ENCODE measurements at places on chromosomes 5 and 9. TPM values are rescaled to one million over a fixed set of nuclear protein-coding genes. Genes with fewer than 3 reads are reported as not detected.

DNA sequence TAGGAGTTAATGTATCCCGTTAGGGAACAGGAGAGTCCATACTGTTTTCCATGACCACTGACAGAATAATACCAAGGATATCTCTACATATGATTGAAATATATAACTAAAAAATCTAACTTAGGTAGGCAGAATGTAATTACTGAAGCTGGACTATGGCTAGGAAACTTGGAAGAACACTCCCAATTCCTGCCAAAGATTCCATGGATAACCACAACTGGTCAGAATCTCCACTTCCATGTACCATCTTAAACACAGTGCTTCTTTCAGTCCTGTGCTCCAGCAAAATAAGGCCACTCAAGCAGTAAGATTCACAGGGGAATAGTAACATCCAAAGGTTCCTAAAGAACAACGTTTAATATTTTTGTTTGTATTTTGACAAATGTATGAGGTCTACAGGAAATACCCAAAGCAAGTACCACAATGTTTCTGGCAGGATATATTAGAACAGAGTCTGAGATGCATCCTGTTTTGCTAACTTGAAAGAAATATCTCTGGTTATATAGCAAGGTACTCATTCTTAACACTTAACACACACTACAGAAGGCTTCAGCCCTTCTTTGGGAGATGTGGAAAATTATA is 295.0 kb downstream of the ADAMTS6 start:
- H3K27ac ChIP-seq: no peak overlapping the region
- H3K4me3 ChIP-seq: no peak overlapping the region
- no peak for DNase-seq
- peaks cover 14% of the 10 kb centered on the region for H3K4me1 ChIP-seq
- peaks cover 12% of the 10 kb centered on the region for H3K27me3 ChIP-seq

- no peak for DNase-seq
- no peaks in the 10 kb centered on the region for H3K4me1 ChIP-seq
- no peak overlapping the region for H3K4me3 ChIP-seq
- H3K27ac ChIP-seq: no peak overlapping the region
- peaks cover 2% of the 10 kb centered on the region for H3K36me3 ChIP-seq
Measured at GRCh38 chr9:117205806-117206205, 209.1 kb downstream of the ASTN2 start.

DNA sequence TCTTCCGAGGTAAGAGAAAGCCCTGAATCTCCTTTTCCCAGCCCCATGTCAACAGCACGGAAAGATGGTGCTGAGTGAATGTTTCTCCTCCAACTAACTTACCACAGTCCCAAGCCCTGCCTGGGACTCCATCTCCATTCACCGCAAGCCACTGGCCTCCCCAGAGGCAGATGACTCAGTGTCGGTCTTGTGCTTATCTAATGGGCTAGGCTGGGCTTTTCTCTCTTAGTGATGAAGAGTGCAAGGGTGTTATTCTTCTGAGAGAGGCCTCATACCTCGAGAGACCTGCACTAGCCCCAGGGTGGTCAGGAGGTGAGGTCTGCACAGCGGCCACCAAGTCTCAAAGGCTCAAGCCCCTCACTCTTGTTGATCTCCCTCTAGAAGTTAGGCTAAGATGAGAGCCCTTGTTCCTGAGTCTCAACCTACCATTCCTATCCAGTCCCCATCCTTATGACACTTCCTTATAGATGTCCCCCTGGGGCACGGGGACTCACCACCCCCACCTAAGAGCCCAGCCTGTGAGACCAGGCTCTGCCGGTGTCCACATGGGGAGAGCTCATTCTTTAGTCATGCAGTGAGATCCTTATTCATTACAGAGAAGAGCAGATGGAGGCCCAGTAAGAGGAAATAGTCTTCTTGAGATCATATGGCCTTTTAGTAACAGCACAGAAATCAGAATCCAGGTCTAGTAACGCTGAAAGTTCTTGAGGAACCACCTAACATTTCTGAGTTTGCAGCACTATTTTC is 127.0 kb downstream of the SAXO1 start:
- H3K27me3 ChIP-seq: no peaks in the 10 kb centered on the region
- no peak overlapping the region for H3K27ac ChIP-seq
- H3K36me3 ChIP-seq: no peaks in the 10 kb centered on the region
- no peak for DNase-seq
- no peak overlapping the region for H3K4me3 ChIP-seq
- H3K4me1 ChIP-seq: no peaks in the 10 kb centered on the region

GRCh38 chr9:122124048-122124447 is 30.9 kb upstream of the TTLL11 start:
- H3K27me3 ChIP-seq: peaks cover 22% of the 10 kb centered on the region
- H3K4me1 ChIP-seq: peaks cover 11% of the 10 kb centered on the region
- no peak for DNase-seq
- H3K27ac ChIP-seq: no peak overlapping the region
- H3K4me3 ChIP-seq: no peak overlapping the region
- H3K36me3 ChIP-seq: no peaks in the 10 kb centered on the region

- H3K27me3 ChIP-seq: no peaks in the 10 kb centered on the region
- H3K4me1 ChIP-seq: no peaks in the 10 kb centered on the region
- H3K4me3 ChIP-seq: no peak overlapping the region
- no peaks in the 10 kb centered on the region for H3K36me3 ChIP-seq
- H3K27ac ChIP-seq: no peak overlapping the region
Measured at GRCh38 chr5:167999182-167999581, 292.3 kb upstream of the WWC1 start.

Gene HDHD3
- total RNA-seq: 9.5 TPM

DNA sequence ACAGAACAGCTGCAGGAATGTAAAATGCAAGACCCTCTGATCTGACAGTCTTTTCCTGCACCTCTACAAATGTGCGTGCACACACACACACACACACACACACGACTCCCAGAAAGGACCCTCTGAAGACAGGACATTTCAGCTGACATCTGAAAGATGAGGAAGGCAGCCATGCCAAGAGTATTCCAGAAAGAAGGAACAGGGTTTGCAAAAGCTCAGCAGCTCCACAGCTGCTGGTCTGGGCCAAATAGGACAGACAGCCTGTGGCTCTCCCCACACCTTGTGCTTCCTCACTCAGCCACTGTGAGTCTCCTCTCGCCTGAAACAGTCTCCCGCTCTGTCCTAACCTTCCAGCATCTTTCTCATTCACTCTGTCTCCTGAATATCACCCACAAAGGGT is 189.0 kb downstream of the PALM2AKAP2 start:
- H3K36me3 ChIP-seq: no peaks in the 10 kb centered on the region
- no peak overlapping the region for H3K4me3 ChIP-seq
- H3K27me3 ChIP-seq: no peaks in the 10 kb centered on the region
- H3K4me1 ChIP-seq: peaks cover 69% of the 10 kb centered on the region

Gene PCDHB11
- total RNA-seq: not detected

- no peak overlapping the region for H3K27ac ChIP-seq
- peaks cover 4% of the 10 kb centered on the region for H3K4me1 ChIP-seq
- H3K4me3 ChIP-seq: no peak overlapping the region
- no peak for DNase-seq
- H3K27me3 ChIP-seq: no peaks in the 10 kb centered on the region
Measured at GRCh38 chr5:33457126-33457525, 16.4 kb downstream of the TARS1 start.

Gene LCN2
- total RNA-seq: not detected

DNA sequence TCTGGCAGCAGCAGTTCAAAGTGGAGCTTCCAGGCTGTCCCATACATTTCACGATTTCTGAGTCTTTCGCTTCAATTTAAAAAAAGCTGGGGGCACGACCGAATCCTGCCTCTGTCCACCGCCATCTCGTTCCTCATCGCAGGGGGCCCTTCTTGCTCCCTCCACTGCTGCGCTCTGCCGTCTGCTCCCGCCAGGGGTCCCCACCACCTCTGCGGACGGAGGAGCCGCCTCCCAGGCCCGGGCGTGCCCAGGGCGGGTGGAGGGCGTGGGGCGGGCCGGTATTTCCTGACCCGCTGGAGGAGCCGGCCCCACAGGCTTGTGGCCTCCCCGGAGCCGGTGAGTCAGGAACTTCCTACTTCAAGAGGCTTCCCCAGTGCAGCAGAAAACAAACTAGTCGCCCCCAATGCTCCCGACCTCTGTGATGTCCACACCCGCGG is 50.4 kb downstream of the USP20 start:
- peaks cover 50% of the 10 kb centered on the region for H3K4me1 ChIP-seq
- H3K4me3 ChIP-seq: peak overlapping the region; percentile 92
- H3K27ac ChIP-seq: peak overlapping the region; percentile 99
- peaks cover 20% of the 10 kb centered on the region for H3K36me3 ChIP-seq
- H3K27me3 ChIP-seq: no peaks in the 10 kb centered on the region

GRCh38 chr9:107502464-107502863 is 12.9 kb upstream of the KLF4 start:
- no peak overlapping the region for H3K4me3 ChIP-seq
- peaks cover 3% of the 10 kb centered on the region for H3K27me3 ChIP-seq
- H3K27ac ChIP-seq: no peak overlapping the region
- H3K4me1 ChIP-seq: no peaks in the 10 kb centered on the region

DNA sequence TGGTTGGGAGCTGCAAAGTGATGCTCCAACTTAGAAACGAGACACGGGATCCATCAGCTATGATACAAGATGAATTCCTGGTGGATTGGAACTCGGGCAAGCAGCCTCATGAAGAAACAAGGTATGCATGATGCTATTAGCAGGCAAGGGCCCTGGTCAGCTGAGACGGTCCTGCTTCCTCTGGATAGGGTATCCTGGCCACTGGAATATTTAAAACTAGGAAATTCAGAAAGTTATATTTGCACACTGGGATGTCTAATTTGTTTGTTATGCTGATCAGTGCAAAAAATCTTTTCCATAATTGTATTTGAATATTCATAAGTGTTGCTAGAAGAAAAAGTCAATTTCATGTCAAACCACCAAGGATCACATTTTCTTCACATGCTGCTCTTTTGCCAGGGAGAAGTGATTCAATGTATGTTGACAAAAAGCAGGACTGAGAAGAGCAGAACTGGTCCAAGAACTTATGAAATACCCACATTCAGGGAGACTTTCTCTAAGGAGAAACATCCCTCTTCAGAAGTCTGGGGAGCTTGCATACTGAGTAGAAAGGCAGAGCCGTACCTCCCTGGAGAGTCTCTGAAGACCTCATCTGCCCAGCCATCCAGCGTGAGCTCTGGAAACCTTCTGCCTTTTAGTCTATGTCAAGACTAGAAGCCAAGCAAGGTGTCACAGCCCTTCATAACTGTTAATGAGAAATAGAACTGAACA is 6.7 kb upstream of the NXNL2 start:
- peaks cover 12% of the 10 kb centered on the region for H3K27me3 ChIP-seq
- no peak overlapping the region for H3K27ac ChIP-seq
- H3K4me1 ChIP-seq: peaks cover 8% of the 10 kb centered on the region
- no peak overlapping the region for H3K4me3 ChIP-seq
- peaks cover 1% of the 10 kb centered on the region for H3K36me3 ChIP-seq

DNA sequence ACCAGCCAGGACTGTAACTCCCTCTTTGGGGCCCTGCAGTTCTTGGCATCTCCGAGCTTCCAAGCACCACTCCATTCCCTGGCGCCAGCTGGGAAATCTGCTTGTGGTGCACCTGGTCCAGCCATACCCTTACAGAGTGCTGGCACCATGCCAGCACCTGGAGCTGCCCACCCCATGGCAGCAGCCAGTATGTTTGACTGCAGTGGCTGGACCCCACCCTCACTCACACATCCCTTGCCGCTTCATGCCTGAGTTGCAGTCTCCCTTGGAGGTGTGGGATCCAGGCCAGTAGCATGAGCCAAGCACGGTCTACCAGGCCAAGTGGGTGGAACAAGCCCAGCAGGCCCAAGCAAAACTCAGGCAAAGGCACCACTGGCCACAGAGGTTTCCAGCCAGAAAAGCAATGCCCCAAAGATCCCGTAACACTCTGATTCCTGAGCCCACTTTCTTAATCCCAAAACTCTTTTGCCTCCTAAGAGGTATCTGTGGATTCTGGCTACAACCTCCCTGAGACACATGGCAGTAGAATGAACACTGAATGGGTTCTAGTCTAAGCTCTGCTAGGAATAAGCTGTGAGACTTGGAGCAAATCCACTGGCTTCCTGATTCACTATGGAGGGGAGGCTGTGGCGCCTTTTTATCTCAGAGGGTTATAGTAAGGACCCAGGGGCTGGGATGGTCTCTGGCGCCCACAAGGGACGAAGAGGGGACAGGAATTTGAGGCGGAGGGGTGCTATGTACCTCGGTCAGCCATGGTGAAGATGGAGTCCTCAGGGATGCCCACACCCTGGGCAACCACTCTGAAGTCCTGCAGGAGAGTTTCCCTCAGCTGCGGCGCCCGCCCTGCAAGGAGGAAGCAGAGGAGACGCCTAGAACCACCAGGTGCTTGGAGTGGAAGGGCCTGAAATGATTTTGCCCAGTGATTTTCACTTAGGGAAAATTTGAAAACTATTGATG is 5.6 kb downstream of the AMBP start:
- no peaks in the 10 kb centered on the region for H3K4me1 ChIP-seq
- no peak for DNase-seq
- no peaks in the 10 kb centered on the region for H3K36me3 ChIP-seq
- no peak overlapping the region for H3K4me3 ChIP-seq

Gene IQGAP2
- total RNA-seq: 54.6 TPM

Gene RETREG1
- 20.0 TPM for total RNA-seq

Gene CCDC180
- total RNA-seq: 2.0 TPM

Measured in activated naive CD4-positive, alpha-beta T cell treated with anti-CD3 and anti-CD28 coated beads for 36 hours (primary cell).